ENCODE measurements at places on chromosomes 2 and 18.

GRCh38 chr18:69885841-69886531 is 61.7 kb downstream of the CD226 start:
- no peak for DNase-seq

DNA sequence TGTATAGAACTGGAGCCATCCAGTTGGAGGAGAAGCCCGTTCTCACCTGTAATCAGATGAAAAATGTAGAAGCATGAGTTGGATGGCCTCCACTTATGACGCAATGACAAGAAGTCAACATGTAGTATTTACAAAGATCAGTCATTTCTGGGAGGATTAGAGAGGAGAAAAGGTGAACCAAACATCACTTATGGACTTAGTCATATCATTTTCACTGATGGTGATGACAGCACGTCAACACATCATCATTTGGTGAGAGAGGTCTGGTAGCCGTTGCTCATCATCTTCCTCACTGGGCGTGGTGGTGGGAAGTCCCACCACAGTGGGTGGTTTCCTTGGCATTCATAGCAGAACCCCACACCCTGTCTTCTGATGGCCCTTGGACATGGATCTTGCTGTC is 264.2 kb upstream of the EPAS1 start:
- DNase-seq: no peak

DNA sequence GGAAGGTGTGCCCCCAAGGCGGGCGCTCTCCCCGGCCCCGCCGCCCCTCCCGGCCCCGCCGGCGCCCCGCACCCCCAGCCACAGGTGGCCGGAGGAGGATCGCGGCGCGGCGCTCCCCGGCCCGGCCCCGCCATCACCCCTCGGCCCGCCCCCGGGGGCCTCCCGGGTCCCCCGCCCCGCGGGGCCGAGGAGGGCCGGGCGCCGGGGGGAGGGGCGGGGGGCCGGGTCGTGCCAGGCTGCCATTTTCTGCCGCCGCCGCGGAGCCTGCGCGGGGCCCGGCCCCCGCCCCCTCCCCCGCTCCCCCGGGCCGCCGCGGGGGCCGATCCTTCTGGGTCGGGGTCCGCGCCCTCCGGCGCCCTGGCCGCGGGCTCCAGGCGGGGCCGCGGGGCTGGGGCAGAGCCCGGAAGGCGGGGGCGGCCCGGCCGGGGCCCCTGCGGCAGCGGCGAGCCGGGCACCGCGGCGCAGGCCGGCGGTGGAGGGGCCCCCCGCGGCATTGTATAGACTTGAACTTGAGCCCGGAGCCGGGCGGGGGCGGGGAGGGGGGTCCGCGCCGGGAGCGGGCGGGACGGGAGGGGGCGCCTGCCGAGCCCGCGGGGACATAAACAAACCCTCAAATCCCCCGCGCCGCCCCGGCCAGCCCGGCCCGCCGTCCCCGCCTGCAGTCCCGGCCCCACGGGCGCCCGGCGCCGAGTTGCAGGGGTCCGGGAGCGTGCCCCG is 556 bp downstream of the DNMT3A start:
- DNase-seq: peak; percentile 16

GRCh38 chr2:174617718-174618117 is 20.1 kb upstream of the WIPF1 start:
- no peak for DNase-seq

DNA sequence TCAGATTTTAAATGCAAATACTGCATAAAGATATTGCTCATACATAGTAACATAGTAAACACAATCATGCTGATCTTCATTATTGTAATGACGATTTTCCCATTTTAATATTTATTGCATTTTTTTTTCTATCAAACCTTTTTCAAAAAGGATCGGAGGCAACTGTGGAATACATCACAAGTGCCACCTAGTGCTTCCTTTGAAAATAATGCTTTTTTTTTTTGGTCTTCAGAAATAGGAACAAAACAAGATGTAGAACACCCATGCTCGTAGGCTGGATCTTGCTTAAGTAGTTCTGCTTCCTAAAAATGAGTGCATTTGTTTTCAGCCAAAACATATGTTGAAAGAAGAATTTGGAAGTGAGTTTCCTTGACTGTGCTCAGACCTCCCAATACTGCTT is 35.7 kb upstream of the GPR155 start:
- no peak for DNase-seq

- no peak for DNase-seq
Measured at GRCh38 chr18:53894675-53895442, 329.6 kb downstream of the MBD2 start.

GRCh38 chr18:59631583-59632181 is 65.5 kb downstream of the CCBE1 start:
- DNase-seq: no peak

DNA sequence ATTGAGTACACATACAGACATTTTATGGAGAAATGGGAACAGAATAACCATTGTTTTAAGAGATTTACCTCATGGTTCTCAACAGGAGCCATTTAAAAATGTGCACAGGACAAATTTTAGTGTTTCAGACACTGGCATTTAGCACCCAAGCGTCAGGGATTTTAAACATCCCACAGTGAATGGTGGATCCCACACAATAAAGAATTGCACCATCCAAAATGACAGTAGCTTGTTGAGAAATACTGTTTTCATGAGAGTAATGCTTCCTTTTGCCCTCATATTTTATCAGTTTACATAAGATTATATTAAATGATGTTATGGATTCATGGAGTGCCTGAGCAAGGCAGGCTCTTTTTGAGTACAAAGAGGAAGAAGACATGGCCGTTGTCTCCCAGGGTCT is 54.0 kb downstream of the MFSD6 start:
- DNase-seq: no peak

DNA sequence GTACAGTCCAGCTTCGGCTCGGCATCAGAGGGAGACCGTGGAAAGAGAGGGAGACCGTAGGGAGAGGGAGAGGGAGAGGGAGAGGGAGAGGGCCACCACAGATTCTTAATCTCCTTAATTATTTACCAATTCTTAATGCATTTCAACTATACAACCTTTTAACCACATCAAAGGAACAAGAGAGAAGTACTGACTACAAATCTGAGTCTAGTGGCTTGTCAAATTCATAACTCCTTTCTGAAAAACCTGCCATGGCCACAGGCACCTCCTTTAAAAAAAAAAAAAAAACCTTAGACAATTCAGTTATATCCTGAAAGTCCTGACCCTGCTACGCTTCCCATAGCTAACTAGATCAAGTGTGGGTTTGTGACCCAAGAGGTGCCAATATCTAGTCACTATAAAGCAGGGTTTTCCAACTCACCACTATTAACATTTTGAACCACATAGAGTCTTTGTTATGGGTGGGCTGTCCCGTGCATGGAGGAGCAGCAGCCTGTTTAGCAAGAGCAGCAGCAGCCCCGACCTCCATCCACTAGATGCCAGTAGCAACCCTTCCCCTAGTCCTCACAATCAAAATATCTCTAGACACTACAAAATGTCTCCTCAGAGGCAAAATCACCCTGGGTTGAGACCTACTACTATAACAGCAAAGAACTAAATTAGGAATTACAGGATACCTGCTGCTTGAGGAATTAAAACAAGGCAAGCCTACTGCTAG is 6.8 kb downstream of the ESCO1 start:
- no peak for DNase-seq

DNA sequence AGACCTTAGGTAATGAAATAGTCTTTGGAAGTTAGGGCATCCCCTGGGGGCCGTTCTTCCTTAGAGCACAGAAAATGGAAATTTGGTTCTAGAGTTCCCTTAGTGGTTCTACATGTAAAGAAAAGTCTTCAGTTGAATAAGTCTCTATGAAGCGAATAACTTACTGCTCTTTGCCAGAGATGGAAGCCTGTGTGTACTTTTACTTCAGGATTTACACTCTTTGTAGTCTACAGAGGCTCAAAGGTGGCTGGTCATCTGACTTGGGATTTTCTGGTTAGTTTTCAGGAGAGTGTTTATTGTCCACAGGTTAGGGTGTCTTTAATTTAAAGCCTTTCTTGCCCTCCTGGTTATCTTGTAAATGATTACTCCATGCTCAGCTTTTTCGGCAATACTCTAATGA is 210.6 kb downstream of the ZNF521 start:
- no peak for DNase-seq

DNA sequence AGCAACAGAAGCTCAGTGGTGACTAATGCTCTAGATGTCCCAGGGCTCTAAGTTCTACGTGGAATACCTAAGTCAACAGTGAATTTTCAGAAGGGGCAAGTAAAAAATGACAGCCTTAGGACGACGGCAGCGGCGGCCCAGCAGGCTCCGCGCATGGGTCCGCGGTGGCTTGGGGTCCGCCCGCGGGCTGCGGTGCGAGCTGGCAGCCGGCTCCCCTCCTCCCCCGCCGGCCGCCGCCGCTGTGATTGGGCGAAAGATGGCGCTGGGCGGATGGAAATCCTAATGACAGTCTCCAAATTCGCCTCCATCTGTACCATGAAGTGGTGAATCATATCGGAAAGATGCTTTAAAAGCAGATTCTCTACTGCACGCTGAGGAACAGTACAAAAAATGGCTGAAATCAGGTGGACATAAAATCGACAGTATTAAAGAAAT is 74.7 kb downstream of the HNRNPLL start:
- no peak for DNase-seq

DNA sequence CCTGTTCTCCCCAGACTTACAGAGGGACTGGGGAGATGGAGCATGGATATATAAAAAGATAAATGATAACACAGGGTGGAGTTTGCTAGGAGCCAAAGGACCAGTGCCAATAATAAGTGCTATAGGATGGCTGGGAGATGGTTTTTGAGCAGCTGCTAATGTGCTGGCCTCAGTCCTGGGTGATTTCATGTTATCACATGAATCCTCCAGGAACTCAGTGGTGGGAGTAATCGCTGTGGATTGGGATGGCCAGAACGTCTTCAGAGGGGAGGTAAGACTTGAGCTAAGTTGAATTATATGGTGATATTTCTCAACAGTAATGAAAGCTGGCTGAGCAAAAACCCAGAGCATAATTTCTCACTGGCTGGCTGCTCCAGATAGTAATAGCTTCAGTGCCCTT is 441.4 kb downstream of the SLC4A3 start:
- DNase-seq: no peak

DNA sequence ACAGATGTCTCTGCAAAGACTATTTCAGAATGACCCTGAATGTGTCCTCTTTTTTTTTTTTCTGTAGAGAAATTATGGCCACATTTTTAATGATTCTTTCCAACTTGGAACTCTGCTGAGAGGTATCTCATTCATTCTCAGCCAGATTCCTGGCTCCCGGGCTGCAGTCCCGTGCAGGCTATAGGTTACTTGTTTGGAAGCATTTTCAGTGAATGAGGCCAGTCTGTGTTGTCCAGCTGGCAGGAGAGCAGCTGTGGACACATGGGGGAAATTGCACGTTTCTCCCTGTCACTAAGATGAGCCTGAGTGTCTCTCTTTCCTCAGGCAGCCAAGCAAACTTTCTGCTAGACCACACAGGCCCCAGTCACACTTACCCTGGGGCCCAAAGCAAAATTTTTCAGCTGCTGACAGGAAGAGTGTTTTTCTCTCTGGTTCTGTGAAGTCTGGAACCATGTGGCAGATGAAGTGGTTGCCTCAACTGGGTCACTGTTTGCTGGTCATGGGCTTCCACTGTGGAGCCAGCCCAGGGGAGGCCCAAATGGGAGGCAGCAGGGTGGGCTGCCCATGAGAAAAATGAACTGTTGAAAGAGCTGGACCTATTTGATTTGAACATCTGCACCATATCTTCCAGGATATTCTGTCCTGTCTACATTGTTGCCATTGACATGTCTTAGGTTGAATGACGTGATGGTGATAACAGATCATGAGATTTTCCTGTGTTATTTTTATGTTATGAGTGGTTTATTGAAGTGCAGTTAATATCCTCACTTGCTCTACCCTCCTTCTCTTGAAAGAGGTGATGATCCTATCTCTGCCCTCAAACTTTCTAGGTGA is 431.2 kb downstream of the LPIN1 start:
- no peak for DNase-seq

- DNase-seq: no peak
Measured at GRCh38 chr2:113039158-113039557, 13.5 kb downstream of the IL36B start.

DNA sequence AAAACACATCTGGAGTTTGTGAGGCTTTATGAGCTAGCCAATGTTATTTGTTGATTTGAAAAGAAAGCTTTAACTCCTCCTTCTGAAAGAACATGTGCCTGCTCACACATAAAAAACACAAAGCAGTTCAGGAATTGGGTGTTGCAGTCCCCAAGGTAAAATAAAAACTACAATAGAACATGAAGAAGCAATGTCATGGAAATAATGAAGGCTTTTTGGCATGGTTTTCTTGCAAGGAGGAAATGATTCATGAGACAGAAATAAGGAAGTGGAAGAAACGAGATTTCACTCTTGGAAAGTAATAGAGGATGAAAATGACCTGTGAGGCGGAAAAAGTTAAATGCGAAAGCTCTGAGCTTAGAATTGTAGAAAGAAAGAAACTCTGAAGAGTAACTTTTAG is 81.1 kb downstream of the TRIB2 start:
- DNase-seq: no peak

DNA sequence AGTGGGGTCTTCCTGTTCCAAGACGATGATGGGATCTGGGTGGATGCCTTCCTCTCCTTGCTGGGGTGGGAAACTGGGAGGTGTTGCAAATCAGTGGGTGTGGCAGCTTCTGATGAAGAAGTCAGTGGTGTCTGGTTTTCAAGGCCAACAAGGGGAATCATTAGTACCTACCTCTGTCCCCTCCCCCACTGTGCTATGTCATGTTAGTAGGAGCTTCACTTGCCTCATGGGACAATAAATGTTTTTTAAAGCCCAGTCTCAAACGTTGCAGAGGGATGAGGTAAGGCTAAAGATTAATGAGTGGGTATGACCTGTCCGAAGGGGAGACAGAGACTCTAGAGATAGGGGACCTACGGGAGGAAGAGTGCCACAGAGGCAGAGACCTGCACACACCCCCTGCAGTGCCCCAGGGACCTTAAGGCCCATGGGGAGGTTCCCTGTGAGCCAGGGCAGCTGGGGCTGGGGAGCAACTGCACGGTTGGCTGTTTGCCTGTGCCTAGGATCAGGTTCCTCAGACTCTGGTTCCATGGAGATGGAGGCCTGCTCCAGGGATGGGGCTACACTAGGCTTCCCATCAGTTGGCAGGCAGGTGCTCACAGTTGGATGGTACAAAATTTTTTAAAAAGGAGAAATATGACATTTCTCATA is 37.8 kb upstream of the SLC1A4 start:
- no peak for DNase-seq

DNA sequence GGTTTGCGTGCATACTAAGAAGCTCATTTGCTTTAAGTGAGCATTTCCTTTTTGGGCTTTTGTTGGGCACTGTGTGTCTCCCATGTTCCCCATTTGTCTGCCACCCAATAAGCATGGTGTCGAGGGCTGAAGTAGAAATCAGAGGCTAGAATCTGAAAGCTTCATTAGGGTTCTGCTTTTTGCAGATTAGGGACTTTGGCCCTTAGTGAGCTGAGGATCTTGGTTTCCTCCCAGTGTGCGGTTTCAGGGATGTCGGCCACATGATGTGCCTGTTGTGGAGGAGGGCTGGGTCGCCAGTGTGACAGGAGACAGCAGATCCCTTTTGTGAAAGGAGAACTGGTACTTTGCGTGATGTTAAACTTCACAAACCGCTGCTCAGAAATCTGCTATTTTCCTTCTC is 41.1 kb downstream of the PLEKHB2 start:
- no peak for DNase-seq

- DNase-seq: no peak
Measured at GRCh38 chr2:215615067-215615802, 179.4 kb upstream of the FN1 start.

GRCh38 chr2:2775018-2775417 is 443.9 kb upstream of the MYT1L start:
- DNase-seq: no peak
